ENCODE measurements at places on chromosomes 4 and X. TPM values are rescaled to one million over a fixed set of nuclear protein-coding genes. Genes with fewer than 3 reads are reported as not detected.

DNA sequence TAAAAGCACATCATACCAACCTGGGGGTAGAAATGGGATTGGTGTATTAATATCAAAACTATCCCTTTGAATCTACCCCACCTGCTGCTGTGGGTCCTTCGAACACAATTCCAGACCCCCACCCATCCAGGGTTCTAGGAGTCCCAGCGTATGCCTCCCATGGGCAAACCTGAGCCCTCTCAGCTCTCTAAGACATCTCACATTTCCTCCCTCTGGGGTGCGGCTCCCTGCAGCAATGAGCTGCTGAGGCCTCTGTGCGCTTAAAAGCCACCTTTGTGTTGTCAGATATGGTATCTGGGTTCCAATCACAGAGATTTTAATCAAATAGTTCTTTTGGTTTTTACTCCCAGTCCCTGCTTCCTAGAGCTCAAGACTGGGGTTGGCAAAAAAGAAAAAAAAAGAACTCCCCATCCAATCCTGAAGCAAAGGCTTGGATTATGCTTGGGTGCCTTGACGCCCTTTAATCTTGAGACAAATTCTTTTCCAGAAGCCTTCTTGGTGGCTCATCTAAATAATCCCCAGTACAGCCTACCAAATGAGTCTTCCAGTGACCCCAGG lies 37.5 kb upstream of the NOCT start:
- DNase-seq: no peak

DNA sequence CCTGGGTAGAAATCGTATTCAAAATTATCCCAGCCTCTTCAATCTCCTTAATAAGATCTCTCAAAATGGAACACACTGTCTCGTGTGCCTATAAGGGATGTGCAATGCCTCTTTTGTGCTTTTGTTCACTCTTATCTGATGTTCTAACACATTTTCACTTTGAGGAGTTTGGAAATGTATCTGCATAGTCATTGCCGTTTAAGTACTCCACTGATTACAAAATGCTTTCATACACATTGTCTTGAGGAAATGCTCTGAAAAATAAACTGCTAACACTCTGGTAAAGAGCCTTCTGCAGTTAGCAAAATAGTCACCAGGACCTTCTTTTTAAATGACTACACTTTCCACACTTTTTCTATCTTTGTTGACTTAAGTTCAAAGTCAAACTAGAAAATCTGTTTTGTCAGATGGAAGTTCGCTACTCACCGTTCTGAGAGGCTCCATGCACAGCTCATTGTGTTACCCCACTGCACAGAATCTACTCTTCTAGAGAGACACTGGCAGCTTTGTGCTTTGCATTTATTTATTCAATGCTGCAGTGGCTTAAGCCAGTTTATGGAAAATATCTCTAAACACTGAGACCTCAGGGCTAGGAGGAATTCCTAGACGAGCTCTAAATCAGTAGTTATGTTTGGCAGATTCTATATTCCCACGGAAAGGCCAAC lies 159.0 kb downstream of the CHIC2 start:
- DNase-seq: no peak

DNA sequence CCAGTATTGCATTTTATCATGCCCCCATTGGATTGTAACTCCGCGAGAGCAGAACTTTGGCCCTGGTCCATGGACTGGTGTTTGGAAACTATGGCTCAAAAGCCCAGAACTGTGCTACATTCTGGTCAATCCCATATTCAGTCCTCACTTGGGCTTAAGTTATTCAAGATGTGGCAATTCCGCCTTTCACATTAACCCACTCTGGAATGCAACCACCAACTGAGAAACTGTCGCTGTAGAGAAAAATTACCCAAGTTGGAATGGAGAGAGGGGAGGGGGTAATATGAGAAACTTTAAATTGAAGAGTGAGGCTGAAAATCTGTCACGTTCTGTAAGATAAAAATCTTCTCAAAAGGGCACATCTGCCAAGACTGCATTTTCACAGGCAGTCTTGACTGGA lies 189.6 kb upstream of the NHS start:
- no peak for DNase-seq

DNA sequence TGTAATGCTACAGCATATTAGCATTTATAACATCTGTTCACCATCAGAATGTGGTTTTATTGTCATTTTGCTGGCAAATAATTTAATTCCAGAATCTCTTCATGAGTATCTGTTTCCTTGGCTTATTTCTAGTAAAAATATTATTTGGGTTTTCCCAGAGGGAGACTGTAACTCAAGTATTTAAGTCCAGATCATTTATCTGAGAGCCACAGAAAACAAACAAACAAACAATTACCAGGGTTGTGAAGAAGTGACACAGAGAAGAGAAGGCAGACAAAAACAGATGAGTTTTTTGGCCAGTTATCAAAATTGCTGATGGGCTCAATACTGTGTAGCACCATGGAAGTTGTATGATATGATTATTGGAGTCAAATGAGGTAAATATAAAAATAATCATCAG lies 515.1 kb downstream of the TECRL start:
- no peak for DNase-seq

Gene COL4A5
- not detected for total RNA-seq

Gene GC
- not detected for total RNA-seq

Gene MAB21L2
- not detected for total RNA-seq

Gene TRO
- total RNA-seq: 2.3 TPM
